ENCODE measurements at places on chromosomes 12 and 14.

DNA sequence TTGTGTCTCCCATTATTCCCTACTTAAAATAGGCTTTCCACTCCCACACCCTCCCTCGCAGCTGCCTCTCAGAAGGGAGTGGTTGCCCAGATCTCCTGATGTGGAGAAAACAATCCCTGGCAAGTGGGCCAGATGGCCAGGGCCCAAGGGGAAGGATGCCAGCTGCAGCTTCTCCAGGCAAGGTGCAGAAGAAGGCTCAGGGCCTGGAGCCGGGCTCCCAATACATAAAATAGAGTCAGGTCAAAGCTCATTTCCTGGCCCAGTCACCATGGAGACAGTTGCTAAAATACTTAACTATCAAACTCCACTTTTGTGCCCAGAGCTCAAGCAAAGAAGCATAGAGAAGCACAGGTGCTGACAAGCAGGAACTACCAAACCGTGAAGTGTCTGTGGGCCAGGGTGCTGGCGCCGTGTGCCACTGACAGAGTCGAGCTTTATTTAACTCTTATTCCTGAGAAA, 45.7 kb upstream of the ITPR2 start:
- no peak for DNase-seq

DNA sequence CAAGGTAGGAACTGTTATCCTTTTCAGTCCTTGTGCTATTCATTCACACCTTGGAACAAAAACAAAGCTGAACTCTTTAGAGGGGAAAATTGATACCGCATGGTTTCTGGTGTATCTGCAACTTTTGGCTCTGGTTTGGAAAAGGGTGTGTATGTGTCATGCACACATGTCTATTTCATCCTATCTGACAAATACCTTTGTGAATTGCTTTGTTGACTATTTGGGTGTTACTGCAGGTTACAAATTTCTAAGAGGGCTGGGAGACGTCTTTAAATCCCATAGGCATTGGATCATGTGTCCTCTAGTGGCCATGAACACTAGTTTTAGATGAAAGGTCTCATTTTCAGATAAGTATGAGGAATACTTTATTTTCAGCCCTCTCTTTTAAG, 59.9 kb upstream of the IFNG-AS1 start:
- DNase-seq, result no peak

DNA sequence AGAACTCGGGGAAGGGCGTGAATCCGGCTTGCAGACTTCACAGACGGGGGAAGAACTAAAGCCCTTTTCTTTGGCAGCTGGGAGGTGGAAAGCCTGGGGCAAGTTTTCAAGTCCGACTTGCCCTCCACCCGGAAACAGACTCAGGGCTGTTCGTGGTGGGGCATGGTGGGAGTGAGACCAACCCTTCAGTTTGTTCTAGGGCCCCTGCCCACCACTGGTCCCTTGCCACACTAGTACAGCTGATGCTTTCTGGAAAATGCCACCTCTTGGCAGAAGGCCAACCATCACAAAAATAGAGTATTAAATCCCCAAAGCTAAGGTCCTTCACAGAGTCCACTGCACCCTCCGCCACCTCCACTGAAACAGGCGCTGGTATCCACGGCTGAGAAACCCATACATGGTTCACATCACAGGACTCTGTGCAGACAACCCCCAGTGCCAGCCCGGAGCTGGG, 50.4 kb upstream of the DDX11 start:
- no peak for DNase-seq

GRCh38 chr14:38065106-38065762, 142.5 kb upstream of the SSTR1 start:
- DNase-seq, result no peak

- no peak for DNase-seq
Observed at GRCh38 chr12:127998988-127999387, 268.0 kb upstream of the TMEM132C start.

DNA sequence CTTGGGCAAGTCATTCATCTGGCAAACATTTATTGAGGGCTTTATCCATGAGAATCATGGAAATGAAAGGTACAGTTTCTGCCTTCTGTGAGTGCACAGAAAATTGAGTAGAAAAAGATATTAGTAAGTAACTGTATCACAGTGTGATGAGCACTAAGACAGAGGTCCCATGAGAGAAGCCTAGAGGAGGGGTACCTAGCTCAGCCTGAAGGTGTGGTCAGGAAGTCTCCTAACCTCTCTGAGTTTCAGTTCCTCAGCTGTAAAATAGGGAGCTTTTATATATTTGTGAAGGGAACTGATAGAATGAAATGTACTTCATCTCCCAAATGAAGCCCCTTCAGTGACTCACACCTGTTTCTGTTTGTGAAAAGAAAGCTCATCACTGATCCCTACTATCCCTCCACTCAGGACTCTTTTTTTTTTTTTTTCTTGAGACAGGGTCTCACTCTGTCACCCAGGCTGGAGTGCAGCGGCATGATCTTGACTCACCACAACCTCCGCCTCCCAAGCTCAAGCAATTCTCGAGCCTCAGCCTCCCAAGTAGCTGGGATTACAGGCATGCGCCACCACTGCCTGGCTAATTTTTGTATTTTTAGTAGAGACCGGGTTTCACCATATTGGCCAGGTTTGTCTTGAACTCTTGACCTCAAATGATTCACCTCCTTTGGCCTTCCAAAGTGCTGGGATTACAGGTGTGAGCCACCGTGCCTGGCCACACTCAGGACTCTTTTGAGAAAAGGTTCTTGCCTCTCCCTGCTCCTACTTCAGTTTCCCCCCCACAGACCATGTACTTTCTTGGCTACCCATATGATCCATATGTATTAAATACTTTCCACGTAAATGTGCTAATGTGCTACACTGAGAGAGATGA, 93.7 kb upstream of the FUT8 start:
- no peak for DNase-seq

DNA sequence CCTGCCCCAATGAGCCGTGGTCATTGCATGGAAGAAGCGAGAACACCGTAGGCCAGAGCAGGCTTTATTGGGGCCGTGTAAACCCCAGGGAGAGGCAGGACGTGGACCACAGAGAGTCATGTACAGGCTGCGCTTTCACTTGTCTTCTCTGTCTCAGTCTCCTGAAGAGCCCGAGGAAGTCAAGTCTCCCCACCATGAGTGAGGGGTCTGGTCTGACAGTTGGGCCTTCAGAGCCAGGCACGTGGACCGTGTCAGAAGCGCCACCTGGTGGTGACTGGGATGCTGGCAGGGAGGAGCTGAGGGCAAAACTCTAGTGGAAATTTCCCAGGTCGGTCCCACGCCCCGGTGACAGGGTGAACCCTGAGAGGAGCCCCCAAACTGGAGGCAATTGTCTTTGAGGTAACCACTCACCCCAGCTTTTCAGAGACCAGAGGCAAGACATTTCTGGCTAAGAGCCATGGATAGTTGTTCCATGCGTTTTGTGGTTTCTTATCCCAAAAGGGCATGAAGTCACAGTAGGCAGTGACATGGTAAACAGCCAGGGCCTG, 17.4 kb downstream of the RPS6KL1 start:
- no peak for DNase-seq

Data from SK-N-MC (cell line).